ENCODE measurements at places on chromosomes 1 and 21. TPM values are rescaled to one million over a fixed set of nuclear protein-coding genes. Genes with fewer than 3 reads are reported as not detected.

Gene SLFNL1
- total RNA-seq = under 0.01 TPM

Gene HTR1D
- 2.3 TPM for total RNA-seq

Gene SFT2D2
- 47.1 TPM for total RNA-seq

Gene GJA9
- not detected for total RNA-seq

Gene CAMTA1
- 47.4 TPM for total RNA-seq

Gene CD1D
- total RNA-seq = under 0.01 TPM

Gene ESRRG
- under 0.01 TPM for total RNA-seq

Gene OR2L3
- not detected for total RNA-seq

Gene WDR64
- total RNA-seq = not detected

Gene PSRC1
- 23.3 TPM for total RNA-seq

Gene MIXL1
- not detected for total RNA-seq

GRCh38 chr1:232983375-232983774 lies 33.0 kb downstream of the NTPCR start:
- no peak for DNase-seq

DNA sequence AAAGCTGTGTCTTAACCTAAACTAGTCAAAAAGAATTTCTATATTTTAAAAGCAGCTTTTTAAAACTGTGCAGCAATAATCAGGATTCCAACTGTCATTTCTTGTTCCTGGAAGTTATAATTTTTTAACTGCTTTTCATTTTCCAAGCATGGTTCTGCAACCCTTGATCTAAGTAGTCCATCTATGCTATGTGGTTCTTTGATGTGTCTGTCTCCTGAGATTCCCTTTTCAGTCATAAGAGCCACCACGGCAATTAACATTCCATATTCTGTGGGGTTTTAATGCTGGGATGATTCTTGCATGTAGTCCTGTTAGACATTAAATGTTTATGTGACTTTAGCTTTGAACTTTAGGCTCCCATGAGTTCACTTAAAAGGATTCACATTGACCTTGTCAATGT lies 220.4 kb downstream of the TPR start:
- no peak for DNase-seq

- DNase-seq = no peak
These were observed 43.5 kb downstream of the PLA2G4A start for GRCh38 chr1:186872291-186872690.

- DNase-seq = no peak
These were observed 250.3 kb downstream of the TOMM20 start for GRCh38 chr1:234878288-234878687.

GRCh38 chr1:164589961-164590507 lies 31.1 kb downstream of the PBX1 start:
- DNase-seq = no peak

DNA sequence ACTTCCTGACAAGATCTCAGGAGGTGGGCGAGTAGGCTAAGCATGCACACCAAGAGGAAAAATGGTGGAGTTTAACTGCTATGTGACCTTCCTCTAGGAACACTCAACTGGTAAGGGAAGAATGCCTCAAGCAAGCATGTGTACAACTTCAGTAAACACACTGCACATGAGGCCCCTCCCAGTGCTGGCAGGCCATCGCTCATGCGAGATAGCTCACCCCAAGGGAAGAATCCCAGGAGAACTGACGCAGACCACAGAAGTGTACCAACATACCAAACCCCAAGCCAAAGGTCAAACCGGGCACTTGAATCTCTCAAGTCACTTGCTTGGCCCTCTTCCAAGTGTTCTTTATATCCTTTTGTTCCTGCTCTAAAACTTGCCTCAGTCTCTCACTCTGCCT lies 40.5 kb upstream of the GALNT2 start:
- peak; percentile 3 for DNase-seq

DNA sequence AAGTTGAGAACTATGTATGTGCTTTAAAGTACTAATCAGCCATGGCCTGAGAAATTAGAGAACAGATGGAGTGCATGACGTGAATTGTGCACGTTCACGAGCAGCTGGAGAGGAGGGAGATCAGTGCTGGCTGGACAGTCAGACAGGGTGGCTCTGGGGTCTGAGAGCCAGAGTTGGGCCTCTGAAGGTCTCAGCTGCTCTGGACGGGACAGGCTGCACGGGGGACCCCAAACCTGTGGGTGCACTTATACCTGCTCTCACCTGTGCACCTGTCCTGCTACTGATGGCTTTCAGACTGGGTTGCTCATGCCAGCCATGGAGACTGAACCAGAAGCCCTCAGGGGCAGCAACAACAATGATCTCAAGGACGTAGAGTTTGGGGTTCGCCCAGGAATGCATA lies 43.5 kb downstream of the UMODL1 start:
- DNase-seq = no peak

DNA sequence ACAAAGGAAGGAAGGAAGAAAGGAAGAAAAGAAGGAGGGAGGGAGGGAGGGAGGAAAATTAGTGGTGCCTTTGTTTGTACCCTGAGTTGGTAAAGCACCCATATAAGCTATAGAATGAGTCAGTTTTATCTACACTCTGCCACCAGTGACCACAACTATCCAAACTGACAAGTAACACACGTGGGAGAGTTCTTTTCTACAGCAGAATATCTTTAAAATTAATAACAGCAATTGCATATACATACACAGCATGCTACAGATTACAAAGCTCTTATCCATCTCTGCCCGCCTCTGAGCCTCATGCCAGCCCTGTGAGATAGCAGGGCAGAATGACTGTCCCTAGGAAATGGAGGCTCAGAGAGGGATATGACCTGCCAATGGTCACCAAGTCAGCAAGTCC lies 20.3 kb downstream of the CDCP2 start:
- no peak for DNase-seq

- peak; percentile 29 for DNase-seq
These were observed 9.1 kb downstream of the CDKN2C start for GRCh38 chr1:50978852-50979781.

- DNase-seq = no peak
These were observed 11.4 kb upstream of the TENT5C start for GRCh38 chr1:117594261-117594990.

- DNase-seq = no peak
These were observed 2.4 kb upstream of the CEP350 start for GRCh38 chr1:179952186-179952585.

GRCh38 chr1:70140343-70140742 lies 65.0 kb downstream of the LRRC40 start:
- DNase-seq = peak; percentile 74

- no peak for DNase-seq
These were observed 168.8 kb downstream of the GRIK3 start for GRCh38 chr1:36865602-36865900.

DNA sequence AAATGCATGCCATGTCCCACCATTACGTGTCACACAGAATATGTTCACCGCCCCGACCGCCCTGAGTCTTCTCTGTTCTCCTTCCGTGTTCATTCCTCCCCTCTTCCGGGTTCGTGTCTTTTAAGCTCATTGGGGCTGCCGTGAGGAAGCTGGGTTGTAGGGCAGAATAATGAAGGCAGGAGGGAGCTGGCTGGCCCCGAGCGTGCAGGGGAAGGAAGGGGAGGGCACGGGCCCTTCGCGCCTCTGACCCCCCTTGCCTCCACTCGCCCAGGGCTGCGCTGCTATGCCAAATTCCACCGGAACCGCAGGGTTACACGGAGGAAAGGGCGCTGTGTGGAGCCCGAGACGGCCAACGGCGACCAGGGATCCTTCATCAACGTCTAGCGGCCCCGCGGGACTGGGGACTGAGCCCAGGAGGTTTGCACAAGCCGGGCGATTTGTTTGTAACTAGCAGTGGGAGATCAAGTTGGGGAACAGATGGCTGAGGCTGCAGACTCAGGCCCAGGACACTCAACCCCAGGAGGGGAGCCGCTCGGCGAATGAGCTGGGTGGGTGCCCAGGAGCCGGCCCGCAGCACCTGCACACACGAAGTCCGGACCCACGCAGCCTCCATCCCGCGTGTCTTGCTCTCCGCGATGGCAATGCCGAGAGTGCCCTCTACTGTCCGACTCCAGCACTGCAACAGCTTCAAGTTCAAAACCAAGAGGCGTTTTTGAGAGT lies 16.5 kb upstream of the AGTRAP start:
- peak; percentile 68 for DNase-seq

DNA sequence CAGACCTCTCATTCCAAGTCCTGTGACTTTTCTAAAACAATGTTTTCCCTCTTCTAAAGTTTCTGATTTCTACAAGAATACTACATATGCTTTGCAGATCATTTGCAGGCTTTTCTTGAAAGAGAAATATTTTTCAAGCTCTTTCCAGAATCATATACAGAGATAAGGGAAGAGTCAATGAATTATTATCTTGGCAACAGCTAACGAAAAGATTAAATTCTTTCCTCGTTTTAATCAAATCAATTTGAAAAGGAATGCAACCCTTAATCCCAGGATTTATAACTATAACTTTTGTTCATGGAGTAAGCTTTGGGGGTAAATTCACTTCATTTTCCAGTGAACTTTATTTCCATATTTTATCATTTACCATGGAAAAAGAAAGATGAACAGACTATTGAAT lies 6.9 kb downstream of the KRTAP11-1 start:
- no peak for DNase-seq

DNA sequence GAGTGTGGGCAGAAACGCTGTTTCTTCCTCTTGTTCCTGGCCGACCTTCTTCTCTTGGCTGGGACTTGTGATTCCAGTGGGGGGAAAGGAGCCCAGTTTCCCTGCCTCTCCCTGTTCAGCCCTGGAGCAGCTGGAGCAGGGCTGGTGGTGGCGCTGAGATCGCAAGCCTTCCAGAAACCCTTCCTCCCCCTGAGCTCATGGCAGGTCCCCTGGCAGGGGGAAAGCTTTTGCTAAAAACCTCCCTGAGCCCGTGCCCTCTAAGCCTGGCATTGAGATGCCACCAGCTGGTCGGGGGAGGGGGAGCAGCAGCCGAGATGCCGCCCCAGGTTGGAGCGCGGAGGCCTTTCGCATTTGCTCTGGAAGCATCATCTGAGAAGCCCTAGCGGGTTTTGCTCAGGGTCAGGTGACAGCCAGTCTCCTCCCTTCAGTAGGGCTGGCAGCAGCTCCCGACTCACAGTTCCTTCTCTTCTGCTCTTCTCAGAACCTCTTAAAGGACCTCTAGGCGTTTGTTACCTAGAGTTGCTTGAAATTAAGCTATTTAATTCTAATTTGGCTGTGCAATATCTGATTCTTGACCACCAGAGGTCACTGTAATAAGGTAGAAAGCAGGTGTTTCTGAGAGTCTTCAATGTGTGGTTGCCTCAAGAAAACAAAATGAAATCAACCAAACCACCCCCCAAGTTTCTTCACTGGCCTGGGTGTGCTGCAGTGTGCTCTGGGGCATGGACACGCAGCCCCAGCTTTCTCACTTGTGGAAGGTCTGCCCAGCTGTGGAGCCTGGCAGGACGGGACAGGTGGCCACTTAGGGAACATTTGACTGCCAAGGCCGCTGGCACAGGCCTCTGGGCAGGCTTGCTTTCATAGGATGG lies 257.3 kb downstream of the CAMTA1 start:
- peak; percentile 27 for DNase-seq

GRCh38 chr1:38261574-38261973 lies 215.0 kb upstream of the POU3F1 start:
- no peak for DNase-seq

GRCh38 chr1:37958690-37959089 lies 11.8 kb upstream of the INPP5B start:
- DNase-seq = peak; percentile 59

- peak; percentile 45 for DNase-seq
These were observed 723 bp upstream of the GNAI3 start for GRCh38 chr1:109547463-109548320.

- no peak for DNase-seq
These were observed 197.7 kb downstream of the NRIP1 start for GRCh38 chr21:14866859-14867765.

DNA sequence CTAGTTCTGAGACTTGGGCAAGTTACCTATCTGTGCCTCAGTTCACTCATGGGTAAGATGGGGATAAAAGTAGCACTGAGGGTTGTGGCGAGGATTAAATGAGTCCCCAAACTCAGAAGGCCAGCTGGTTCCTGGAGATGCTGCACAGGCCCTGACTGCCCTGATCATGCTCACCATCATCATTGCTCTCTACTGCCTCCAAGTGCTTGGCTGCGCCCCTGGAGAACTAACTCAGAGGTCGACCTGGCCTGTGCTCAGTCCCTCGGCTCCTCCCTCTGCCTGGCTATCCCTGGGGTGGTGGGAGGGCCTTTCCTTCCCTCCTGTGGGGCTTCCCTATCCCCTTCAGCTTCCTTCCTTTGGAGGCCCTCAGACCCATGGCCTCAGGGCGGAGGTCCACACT lies 5.6 kb downstream of the SLC5A9 start:
- no peak for DNase-seq

DNA sequence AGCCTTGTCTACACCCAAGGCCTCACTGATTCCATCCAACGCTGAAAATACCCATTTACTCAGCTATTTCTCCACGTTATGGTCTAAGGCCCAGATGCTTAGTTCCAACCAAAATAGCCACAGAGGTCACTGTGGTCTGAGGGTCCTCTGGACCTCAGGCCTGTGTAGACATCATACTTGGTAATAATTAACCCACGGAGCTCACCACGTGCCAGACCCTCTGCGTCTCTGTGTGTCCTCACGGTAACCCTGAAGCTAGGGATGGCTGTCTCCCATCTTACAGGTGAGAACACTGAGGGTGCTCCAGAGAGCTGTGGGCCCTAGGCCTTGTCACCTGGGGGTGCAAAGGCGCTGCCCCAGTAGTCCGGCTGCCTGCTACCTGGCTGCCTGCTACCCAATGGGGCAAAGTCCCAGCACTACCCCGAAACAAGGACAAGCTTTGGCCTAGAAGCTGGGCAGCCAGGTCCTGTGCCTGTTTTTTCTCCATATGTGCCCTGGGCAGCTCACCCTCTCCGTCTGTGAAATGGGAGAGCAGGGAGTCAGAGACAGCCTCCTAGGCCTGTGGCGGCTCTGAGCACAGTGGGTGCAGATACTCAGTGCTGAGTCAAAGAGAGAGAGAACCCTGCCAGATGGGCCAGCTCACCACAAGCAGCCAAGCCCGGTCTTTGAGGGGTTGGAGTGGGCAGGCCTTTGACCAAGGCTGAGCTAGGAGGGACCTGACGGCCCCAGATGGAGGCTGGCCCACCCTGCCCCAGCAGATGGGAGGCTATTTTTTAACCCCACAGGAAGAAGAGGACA lies 17.0 kb upstream of the RUNX3 start:
- DNase-seq = no peak

GRCh38 chr1:176696109-176696508 lies 233.1 kb downstream of the PAPPA2 start:
- DNase-seq = peak; percentile 10

DNA sequence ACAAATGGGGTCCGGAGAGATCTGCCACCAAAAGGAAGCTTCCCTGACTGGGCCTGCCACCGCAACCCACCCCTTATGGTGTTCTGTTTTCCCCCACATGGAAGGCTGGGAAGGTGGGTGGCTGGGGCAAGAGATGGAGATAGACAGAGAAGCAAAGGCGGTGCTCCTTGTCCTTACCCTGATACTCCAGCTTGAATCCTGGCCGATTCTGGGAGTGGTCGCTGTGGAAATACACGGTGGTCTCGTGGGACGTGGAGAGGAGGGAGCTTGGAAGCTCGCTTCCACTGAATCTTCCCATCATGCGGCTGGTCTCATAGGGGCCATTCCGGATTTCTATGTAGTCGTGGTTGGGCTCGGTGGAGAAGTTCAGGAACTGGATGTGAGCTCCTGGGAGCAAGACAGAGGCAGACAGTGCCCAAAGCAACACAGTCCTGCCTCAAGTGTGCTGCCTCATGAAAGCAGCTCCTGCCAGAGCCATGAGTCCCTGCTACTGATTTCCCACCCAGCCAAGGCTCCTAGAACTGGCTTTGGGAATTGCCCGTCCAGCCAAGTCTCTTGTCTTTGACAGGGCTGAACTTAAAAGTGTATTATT lies 138.5 kb downstream of the ZSCAN20 start:
- no peak for DNase-seq

GRCh38 chr1:145859491-145860023 lies 676 bp upstream of the PIAS3 start:
- peak; percentile 86 for DNase-seq

GRCh38 chr1:97314685-97315084 lies 593.1 kb downstream of the PTBP2 start:
- no peak for DNase-seq
